ENCODE measurements at places on chromosomes 7 and 10. TPM values are rescaled to one million over a fixed set of nuclear protein-coding genes. Genes with fewer than 3 reads are reported as not detected.

Gene ZNF735
- not detected for polyA plus RNA-seq

Gene WAC
- 119 TPM for polyA plus RNA-seq

DNA sequence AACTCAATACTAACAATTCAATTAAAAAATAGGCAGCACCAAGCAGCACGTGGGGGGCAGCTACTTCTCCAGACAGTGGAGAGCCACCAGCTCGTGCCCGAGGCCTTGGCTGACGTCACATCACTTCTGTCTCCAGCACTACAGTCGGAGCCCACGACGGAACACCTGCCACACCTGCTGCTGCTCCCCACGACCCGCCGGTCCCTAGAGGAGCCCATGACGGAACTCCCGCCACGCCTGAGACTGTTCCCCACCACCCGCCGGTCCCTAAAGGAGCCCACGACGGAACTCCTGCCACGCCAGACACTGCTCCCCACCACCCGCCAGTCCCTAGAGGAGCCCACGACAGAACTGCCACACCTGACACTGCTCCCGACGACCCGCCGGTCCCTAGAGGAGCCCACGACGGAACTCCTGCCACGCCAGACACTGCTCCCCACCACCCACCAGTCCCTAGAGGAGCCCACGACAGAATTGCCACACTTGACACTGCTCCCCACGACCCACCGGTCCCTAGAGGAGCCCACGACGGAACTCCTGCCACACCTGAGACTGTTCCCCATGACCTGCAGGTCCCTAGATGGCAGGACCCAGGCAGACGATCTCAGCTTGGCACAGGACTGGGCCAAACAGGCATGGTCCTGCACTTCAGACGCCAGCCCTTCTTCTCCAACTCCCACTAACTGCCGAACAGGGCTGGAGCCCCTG lies 258.0 kb downstream of the ELFN1 start:
- H3K27me3 ChIP-seq = no peaks in the 10 kb centered on the region
- no peak overlapping the region for H3K4me3 ChIP-seq
- H3K4me1 ChIP-seq = peaks cover 46% of the 10 kb centered on the region
- no peak overlapping the region for H3K27ac ChIP-seq

DNA sequence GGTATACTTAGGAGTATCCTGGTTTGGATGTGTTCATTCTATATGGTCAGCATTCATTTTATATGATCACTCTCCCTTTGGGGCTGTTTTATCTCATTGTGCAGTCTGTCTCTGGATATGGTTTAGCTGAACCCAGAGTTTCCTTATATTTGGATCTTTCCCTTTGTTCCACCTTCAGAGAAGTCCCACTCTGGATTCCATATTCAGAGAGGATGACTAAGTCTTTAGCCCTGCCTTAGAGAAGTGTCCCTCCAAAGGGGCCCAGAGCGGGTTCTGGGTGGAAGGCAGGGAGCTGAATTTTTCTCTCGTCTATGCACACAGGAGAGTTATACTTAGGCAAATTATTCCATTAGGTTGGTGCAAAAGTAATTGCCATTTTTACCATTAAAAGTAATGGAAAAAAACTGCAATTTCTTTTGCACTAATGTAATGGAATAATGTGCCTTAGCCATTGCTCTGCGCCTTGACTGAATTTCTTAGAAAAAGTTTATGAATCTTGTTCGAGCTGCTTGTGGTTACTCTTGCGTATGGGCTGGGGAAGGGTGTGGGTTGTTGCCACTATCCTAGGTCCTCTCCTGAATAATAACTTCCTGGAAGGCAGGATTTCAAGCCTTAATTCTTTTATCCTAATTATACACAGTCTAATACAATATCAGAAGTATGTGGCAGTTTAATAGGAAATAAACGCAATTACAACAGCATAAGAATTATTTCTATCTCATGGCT lies 74.2 kb upstream of the MTPN start:
- H3K4me1 ChIP-seq = no peaks in the 10 kb centered on the region
- H3K36me3 ChIP-seq = no peaks in the 10 kb centered on the region

DNA sequence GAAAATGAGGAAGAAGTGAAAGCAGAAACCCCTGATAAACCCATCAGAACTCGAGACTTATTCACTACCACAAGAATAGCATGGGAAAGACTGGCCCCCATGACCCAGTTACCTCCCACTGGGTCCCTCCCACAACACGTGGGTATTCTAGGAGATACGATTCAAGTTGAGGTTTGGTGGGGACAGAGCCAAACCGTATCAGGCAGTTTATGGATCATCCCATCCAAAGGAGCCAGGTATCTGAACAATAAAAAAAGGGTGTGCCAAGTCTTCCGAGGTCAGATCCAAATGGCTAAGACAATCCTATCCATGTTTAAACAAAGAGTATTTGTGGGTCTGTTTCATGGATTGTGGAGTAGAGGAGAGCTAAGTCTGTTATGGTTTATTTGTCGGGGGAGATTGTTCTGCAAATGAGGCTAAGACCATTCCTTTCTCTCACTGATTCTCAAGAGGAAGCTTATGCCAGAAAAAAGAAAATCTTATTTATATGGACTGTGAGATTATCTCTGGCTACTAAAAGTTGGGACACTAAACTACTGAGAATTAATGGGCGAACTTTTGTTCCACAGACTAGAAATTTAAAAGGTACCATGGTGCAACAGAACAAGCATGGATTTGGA lies 203.7 kb downstream of the IPMK start:
- H3K4me1 ChIP-seq = no peaks in the 10 kb centered on the region
- H3K27ac ChIP-seq = no peak overlapping the region
- no peaks in the 10 kb centered on the region for H3K36me3 ChIP-seq
- no peaks in the 10 kb centered on the region for H3K27me3 ChIP-seq
- no peak overlapping the region for H3K4me3 ChIP-seq
- DNase-seq = no peak

- DNase-seq = no peak
- H3K4me1 ChIP-seq = no peaks in the 10 kb centered on the region
- no peaks in the 10 kb centered on the region for H3K36me3 ChIP-seq
- peaks cover 5% of the 10 kb centered on the region for H3K27me3 ChIP-seq
Observed at GRCh38 chr7:28865601-28866144, 92.5 kb downstream of the TRIL start.

DNA sequence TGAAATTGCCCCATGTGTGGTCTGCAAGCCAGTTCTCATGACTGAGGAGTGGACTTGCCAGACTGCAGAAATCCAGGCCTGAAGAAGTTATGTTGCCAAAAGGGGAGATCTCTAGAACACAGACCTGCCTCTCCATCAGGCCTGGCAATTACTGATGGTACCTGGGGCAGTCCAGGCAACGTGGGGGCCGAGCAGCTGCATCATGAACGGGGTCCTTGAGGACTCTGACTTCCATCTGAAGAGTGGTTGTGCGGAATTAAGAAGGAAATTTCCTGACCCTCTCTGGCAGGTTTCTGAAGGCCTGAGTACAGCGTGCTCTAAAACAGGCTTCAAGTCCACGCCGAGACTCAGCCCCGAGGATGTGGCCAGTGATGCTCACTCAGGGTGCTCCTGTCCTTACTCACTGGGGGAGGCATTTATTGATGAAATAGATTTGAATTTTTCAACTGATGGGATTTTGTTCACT lies 30.4 kb downstream of the RAMP3 start:
- no peak overlapping the region for H3K27ac ChIP-seq
- no peak for DNase-seq
- H3K4me3 ChIP-seq = no peak overlapping the region
- H3K27me3 ChIP-seq = no peaks in the 10 kb centered on the region

- H3K4me3 ChIP-seq = no peak overlapping the region
- H3K4me1 ChIP-seq = no peaks in the 10 kb centered on the region
- H3K27me3 ChIP-seq = no peaks in the 10 kb centered on the region
- no peak overlapping the region for H3K27ac ChIP-seq
Observed at GRCh38 chr10:127243490-127244272, 47.3 kb upstream of the INSYN2A start.

GRCh38 chr10:69413221-69413865 lies 3.4 kb downstream of the TACR2 start:
- no peaks in the 10 kb centered on the region for H3K36me3 ChIP-seq
- no peak for DNase-seq
- H3K4me1 ChIP-seq = peaks cover 9% of the 10 kb centered on the region
- no peaks in the 10 kb centered on the region for H3K27me3 ChIP-seq
- H3K27ac ChIP-seq = no peak overlapping the region

All from CD8-positive, alpha-beta memory T cell (primary cell).